NCI-H1092 (cell line): ENCODE measurements at places on chromosomes 11 and 22.

DNA sequence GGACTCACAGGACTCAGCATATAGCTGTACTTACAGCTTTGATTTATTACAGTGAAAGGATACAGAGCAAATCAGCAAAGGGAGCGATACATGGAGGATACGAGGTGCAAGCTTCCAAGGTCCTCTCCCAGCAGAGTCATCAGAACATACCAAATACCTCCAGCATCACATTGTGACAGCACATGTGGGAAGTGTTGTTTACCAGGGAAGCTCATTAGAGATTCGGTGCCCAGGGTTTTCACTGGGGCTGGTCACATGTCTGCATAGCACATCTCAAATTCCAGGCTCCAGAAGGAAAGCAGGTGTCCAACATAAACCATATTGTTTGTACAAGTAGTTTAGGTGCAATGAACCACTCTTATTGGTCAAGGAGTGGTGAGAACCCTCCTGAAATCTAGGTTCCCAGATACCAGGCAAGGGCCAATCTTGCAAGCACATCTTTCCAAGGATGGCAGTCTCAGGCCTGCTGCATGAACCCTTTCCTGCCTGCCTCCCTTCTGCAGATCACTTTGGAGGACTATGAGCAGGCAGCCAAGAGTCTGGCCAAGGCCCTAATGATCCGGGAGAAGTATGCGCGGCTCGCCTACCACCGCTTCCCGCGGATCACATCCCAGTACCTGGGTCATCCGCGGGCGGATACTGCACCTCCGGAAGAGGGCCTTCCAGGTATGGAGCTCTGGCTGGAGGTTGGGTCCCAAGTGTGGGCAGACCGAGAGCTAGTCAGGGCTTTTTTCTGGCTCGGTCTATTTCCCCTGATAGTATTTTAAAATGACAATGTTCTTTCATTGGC, 26.7 kb downstream of the AMPD3 start:
- no peak for DNase-seq

DNA sequence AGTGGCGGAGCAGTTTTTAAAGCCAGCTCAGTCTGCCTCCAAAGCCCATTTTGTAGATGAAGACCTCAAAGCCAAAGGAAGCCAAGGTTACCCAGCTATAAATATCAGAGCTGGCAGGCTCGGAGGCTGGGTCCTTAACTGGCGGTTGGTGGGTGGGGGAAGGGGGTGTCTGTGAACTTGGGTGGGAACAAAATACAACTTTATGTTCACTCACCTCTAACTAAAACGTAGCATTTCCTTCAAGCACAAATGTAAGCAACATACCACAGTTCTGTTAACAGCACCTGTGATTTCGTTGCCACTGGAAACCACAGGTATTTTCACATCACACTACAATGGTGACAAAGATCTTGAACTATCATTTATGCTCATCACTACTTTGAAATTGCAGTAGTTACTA, 99.7 kb upstream of the SYT13 start:
- no peak for DNase-seq

- DNase-seq: no peak
Measured at GRCh38 chr22:22918297-22918965, 30.8 kb downstream of the IGLL5 start.

GRCh38 chr11:116042146-116042545, 537.9 kb upstream of the CADM1 start:
- DNase-seq: no peak

- no peak for DNase-seq
Measured at GRCh38 chr11:33055375-33055774, 16.0 kb downstream of the TCP11L1 start.

GRCh38 chr11:45607995-45608394, 57.4 kb downstream of the CHST1 start:
- DNase-seq: no peak

- no peak for DNase-seq
Measured at GRCh38 chr11:31651822-31652221, 142.3 kb downstream of the ELP4 start.

- no peak for DNase-seq
Measured at GRCh38 chr11:2860636-2861035, 24.9 kb downstream of the CDKN1C start.

- DNase-seq: no peak
Measured at GRCh38 chr11:125342281-125342930, 153.7 kb downstream of the FEZ1 start.

GRCh38 chr11:21631991-21632390, 560.9 kb upstream of the ANO5 start:
- DNase-seq: no peak

DNA sequence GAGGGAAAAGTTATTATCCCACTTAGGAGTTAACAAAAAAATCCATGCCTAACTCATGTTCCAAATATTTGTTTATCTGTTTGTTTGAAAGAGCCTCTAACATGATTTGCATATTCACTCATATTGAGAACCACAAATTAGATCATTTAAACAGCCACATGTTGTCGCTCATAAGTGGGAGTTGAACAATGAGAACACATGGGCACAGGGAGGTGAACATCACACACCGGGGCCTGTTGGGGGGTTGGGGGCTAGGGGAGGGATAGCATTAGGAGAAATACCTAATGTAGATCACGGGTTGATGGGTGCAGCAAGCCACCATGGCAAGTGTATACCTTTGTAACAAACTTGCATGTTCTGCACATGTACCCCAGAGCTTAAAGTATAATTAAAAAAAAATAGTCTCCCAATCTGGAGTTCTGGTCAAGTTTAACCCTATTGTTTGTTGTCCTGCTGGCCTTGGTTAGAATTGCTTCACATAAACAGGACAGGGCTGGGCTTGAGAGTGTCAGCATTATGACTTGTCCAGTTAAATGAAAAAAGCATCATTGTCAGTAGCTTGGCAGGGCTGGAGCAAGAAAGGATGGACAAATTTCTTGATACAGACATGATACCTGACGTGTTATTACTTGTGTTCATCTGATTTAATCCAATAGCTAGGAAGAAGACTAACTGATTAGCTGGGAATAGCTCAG, 57.8 kb upstream of the PSMA1 start:
- no peak for DNase-seq

DNA sequence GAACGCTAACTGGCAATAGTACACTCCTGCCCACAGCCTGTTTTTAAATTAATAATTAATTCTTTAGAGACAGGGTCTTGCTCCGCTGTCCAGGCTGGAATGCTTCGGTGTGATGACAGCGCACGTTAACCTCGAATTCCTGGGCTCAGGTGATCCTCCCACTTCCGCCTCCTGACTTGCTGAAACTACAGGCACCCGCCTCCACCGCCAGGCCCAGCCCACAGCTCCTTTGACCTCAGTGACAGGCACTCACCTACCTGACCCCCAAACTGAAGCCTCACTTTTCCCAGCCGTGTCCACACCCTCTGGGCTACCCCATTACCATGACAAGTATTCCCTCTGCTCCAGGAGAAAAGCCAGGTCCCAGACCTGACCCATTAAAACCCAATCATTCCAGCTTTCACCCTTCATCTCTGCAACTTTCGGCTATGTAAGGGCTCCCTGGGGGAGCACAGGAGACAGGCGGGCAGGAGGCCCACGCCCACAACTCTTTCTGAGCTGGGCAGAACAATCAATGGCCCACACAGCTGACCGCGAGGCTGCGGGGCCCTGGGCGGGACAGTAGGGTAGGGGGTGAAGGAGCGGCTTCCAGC, 730 bp downstream of the LMNTD2 start:
- DNase-seq: no peak

DNA sequence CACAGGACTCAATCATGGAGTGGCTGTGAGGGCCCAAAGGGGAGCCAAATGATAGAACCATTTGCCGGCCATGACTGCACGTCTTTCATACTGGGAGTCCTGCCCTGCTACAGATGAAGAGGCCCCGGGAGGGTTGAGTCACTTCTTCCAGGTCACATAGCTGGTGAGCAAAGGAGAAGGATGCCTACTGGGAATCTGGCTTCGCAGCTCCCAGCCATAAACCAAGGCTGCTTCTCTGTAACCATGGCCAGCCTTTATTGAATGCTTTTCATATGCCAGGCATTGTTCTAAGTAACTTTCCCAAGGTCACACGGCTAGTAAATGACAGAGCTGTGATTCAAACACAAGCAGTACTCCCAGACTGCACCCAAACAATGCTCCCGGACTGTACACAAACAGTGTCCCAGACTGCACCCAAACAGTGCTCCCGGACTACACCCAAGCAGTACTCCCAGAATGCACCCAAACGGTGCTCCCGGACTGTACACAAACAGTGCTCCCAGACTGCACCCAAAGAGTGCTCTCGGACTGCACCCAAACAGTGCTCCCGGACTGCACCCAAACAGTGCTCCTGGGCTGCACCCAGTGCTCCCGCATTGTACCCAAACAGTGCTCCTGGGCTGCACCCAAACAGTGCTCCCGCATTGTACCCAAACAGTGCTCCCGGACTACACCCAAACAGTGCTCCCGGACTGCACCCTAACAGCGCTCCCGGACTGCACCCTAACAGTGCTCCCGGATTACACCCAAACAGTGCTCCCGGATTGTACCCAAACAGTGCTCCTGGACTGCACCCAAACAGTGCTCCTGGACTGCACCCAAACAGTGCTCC, 89.8 kb downstream of the FBXO7 start:
- DNase-seq: no peak

GRCh38 chr22:17970201-17970708, 54.1 kb downstream of the MICAL3 start:
- no peak for DNase-seq

DNA sequence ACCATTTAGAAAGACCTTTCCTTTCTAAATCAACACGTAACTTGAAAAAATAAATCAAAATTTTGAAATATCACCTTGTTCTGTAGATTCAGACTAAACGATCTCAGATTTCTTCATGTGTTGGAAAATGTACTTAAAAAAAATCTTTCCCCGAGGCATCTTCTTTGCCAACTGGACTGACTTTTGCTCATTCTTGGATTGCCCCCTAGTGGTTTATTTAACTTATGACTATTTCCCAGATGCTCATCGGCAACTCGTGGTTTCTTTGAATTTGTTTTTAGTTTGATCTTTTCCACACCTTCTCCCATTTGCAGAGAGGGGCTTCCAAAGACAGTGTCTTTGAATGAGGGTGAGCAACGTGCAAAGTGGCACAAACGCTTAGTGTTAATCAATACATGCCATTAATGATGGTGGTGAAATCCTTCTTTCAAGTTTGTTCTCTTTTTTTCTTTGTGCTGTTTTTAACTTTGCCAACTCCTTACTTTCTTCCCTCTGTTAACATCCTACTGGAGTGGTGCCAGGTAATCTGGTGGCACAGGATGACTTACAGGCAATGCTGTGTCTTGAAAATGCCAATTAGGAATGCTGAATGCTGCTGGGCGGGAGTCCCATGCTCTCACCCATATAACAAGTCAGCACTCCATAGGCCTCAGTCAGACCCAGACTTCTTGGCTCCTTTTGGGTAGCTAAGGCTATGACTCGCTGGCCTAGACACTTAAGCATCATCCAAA, 18.3 kb downstream of the PRSS23 start:
- DNase-seq: peak; percentile 62

DNA sequence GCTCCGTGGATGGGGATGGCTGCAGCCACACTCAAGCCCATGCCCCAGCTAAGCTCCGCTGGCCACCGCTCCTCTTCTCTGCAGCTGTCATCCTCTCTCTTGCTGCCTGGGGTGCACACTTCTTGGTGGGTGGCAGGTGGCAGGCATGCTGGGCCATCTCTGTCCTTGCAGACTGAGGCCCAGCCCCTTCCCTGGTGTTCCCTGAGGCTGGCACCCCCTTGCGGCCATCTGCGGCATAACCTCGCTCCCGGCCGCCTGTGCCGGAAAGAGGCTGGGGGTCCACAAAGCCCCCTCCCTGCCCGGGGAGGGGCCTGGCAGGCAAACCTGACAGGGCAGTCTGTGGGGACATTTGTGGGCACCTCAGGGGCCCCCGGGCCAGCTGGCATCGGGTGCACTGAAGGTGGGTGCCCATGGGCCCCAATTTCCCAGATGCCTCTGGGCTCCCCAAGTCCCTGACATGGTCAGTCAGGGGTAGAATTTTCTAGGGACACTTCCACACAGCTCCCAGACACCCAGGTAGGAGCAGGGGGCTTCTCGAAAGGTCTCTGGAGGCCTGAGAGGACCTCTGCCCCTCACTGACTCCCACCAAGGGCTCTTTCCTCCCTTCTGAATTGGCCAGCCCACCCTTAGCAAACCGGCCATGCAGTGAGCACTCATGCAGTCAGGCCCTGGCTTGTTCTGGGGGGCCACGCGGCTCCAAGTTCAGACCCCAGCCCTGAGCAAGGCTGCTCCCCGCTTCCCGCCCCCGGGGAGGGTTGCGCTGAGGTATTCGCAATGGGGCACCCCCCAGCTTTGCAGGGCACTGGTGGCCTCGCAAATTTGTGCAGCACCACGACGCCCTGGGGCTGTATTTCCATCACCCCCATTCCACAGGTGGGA, 23.5 kb upstream of the TH start:
- peak; percentile 55 for DNase-seq

- DNase-seq: no peak
Measured at GRCh38 chr11:112722876-112723275, 238.3 kb upstream of the NCAM1 start.

- DNase-seq: no peak
Measured at GRCh38 chr22:43867839-43868635, 5.7 kb upstream of the SULT4A1 start.

DNA sequence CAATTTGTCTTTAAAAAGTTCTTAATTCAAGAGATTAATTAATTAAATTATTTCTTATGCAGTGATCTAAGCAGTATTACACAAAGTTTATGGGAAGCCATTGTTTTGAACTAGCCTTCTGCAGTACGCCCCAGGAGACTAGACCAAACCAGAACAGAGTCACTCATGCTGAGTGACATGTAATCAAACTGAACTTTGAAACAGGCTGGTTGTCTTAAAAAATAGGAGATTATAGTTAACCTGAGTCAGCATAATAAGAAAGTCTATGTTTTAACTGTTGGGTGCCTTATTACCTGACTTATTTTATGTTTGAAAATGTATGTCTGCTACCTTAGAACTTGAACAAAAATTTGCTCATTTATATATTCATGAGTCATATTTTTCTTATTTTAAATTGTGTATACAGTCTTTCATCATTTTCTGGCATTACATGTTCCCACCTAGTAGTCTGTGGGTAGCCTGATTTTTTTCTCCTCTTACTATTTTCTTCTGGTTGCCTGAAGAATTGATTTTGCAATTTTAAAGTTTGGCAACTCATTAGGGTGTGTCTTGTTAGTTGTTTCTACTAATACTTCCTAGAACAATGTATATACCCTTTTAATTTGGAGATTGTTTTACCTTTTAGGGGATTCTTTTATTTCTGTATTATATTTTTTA, 161.4 kb downstream of the AASDHPPT start:
- DNase-seq: no peak

DNA sequence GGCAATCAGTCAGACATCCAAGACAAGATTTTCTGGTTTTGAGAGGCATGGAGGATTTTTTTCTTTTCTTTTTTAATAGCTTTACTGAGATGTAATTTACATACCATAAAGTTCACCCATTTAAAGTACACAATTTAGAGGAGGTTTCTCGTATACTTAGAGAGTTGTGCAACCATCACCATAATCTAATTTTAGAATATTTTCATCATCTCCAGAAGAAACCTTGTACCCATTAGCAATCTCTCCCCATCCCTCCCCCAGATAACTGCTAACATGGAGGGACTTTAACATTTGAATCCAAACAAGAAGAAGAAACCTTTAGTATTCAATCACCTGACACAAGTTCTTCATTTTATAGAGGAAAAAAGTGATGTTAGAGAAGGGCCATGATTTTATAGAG, 83.6 kb downstream of the CLPB start:
- no peak for DNase-seq

- peak; percentile 82 for DNase-seq
Measured at GRCh38 chr11:78416285-78417174, 1.1 kb downstream of the GAB2 start.
